ENCODE measurements at places on chromosomes 11 and 22.

GRCh38 chr11:96758957-96759356, 369.1 kb downstream of the JRKL start:
- no peak for DNase-seq

- DNase-seq, result no peak
Observed at GRCh38 chr22:44329179-44329796, 16.5 kb upstream of the SHISAL1 start.

- DNase-seq, result peak; percentile 20
Observed at GRCh38 chr11:8928981-8929615, 3.6 kb downstream of the C11orf16 start.

GRCh38 chr11:61966734-61967115, 709 bp downstream of the FTH1 start:
- peak; percentile 49 for DNase-seq

DNA sequence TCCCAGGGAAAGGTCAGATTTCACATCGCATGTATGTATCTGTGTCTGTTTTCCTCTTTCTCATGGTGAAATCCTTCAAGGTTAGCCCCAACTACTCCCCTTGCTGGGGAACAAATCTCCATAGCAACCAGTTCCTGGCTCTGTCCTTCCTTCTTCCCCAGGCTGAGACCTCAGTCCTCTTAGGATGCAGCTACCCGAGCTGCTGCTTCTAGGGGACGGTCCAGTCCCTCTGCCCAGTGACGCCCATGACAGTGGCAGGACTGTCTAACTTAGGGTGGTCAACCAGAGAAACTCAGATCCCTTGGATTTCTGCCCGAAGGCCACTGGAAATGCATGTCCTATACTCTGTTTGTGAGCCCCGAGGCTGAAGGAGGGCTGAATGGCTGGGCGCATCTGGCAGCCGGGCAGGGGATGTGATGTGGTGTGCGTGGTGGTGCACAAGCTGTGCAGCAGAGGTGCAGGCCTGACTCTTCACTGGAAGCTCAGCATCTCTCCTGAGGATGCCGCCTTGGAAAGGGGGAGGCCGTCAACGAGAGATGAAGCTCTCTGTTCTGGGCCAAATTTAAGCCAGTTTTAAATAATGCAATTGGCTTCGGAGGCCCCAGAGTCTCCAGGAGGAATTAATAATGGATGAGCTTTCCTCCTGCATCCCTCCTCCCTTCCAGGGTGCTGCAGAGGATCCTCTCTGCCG, 118.7 kb upstream of the B3GAT1 start:
- no peak for DNase-seq

- DNase-seq, result no peak
Observed at GRCh38 chr22:30640361-30640760, 4.8 kb downstream of the SLC35E4 start.

Measured in astrocyte of the hippocampus (primary cell).